Thoracic aorta (tissue), 2 donors: ENCODE measurements at places on chromosomes 5 and 9. TPM values are rescaled to one million over a fixed set of nuclear protein-coding genes. Genes with fewer than 3 reads are reported as not detected.

DNA sequence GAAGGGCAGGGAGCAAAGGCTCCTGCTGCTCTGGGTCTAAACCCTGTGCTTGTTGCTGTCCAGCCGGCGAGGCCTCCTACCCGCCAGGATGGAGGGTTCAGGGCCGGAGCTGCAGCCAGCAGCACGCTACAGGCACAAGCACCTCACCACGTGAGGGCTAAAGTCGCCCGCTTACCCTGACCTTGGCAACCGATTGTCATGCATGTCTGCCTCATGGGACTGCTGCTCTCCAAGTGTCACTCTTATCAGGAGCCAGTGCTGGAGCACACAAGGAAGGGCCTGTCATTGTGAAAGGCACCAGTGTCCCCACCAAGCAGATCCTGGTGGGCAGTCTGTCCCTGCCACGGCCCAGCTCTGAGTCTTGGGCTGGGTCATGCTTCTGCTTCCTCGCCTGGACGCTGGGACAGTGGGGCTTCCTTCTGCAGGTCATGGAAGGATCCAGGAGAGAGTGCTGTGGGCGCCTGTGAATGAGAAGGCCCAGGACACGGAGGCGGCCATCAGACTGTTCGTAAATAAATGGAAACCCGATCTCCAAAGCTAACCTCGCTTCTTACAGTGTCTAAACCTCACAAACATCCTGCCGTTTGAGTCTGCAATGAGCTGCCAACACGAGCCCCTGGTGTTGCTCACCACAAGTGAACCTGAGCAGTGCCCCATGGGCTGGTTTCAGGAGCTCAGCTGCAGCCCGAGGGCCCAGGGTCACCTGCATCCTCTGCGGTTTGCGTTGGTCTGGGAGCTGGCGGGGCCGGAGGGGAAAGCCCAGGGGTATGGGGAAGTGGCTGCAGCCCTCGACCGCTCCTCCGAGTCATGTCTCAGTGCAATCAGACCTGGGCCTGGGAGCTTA, 58.2 kb upstream of the RXRA start:
- no peaks in the 10 kb centered on the region for H3K4me1 ChIP-seq
- no peak overlapping the region for H3K4me3 ChIP-seq
- DNase-seq, result no peak
- H3K36me3 ChIP-seq, result no peaks in the 10 kb centered on the region
- H3K27ac ChIP-seq, result no peak overlapping the region

GALNT12 gene
- 6.8 TPM for total RNA-seq

CCL21 gene
- total RNA-seq, result 9.3 TPM

DNA sequence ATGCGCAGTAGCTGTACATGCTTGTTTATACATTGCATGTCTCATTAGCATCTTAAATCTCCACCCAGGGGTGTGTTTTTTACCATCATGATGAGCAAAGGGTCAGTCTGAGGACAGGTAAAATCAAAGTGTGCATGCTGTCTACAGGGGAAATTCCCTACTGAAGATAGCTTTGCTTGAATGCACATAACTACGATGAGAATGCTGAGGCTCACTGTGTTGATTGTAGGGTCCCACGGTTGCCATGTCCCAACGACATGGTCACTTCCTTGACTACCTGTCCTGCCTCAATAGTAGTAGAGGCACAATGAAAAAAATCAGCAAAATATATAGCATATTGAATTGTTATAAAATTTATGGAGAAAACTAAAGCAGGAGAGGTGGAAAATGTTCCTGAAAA, 95.6 kb upstream of the TUSC1 start:
- H3K27ac ChIP-seq, result no peak overlapping the region
- H3K4me3 ChIP-seq, result no peak overlapping the region
- DNase-seq, result no peak
- H3K27me3 ChIP-seq, result no peaks in the 10 kb centered on the region

GPR21 gene
- total RNA-seq, result 6.4 TPM

GRCh38 chr5:161602736-161603135, 56.2 kb upstream of the GABRB2 start:
- no peaks in the 10 kb centered on the region for H3K27me3 ChIP-seq
- H3K36me3 ChIP-seq, result no peaks in the 10 kb centered on the region
- H3K27ac ChIP-seq, result no peak overlapping the region

CDC20B gene
- not detected for total RNA-seq

DNA sequence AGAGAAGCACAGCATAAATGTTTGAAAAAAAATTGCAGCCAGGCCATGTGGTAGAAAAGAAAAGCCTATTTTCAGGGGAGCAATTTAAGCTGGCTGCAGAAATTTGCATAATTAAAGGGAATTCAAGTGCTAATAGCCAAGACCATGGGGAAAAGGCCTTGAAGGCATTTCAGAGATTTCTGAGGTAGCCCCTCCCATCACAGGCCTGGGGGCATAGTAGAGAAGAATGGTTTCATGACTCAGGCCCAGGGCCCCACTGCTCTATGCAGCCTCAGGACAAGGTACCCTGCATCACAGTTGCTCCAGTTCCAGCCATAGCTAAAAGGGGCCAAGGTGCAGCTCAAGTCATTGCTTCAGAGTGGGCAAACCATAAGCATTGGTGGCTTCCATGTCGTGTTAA, 1416.0 kb downstream of the EFNA5 start:
- no peaks in the 10 kb centered on the region for H3K4me1 ChIP-seq
- H3K4me3 ChIP-seq, result no peak overlapping the region

PCDHGC5 gene
- total RNA-seq, result 5.7 TPM

- H3K36me3 ChIP-seq, result no peaks in the 10 kb centered on the region
- H3K27me3 ChIP-seq, result no peaks in the 10 kb centered on the region
- H3K4me1 ChIP-seq, result no peaks in the 10 kb centered on the region
- H3K27ac ChIP-seq, result no peak overlapping the region
- H3K4me3 ChIP-seq, result no peak overlapping the region
These were observed 122.1 kb downstream of the YIPF5 start for GRCh38 chr5:144048259-144048856.

DNA sequence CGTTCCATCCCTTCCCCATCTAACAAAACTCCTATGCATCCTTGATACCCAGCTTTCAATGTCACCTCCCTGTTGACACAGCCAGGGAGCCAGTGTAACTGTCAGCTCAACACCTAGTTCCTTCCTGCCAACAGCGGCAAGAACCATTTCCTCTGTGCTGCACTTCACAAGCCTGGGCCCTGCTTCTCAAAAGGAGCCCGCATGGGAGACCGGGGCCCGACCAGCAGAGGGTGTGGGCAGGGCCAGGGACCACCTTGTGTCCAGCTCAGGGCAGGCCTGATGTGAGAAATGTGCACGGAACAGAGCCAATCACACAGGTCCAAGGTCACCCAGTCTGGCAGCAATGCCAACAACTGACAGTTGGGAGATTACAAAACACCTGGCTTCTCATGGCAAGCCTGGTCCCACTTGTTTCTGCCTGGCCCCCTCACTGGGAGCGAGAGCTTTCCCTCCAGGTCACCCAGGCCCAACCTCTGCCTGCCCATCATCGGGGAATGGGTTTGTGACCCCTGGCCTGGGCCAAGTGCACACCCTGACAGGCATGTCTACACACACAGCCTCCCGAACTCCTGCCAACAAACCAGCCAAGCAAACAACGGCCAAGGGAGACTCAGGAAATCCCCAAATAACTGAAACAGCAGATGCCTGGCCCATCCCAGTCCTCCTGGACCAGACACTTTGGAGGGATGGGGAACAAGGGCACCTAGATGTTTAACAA, 3.1 kb downstream of the RNF44 start:
- peak overlapping the region; percentile 13 for H3K4me3 ChIP-seq
- H3K27me3 ChIP-seq, result no peaks in the 10 kb centered on the region
- H3K27ac ChIP-seq, result no peak overlapping the region
- H3K4me1 ChIP-seq, result peaks cover 41% of the 10 kb centered on the region

DNA sequence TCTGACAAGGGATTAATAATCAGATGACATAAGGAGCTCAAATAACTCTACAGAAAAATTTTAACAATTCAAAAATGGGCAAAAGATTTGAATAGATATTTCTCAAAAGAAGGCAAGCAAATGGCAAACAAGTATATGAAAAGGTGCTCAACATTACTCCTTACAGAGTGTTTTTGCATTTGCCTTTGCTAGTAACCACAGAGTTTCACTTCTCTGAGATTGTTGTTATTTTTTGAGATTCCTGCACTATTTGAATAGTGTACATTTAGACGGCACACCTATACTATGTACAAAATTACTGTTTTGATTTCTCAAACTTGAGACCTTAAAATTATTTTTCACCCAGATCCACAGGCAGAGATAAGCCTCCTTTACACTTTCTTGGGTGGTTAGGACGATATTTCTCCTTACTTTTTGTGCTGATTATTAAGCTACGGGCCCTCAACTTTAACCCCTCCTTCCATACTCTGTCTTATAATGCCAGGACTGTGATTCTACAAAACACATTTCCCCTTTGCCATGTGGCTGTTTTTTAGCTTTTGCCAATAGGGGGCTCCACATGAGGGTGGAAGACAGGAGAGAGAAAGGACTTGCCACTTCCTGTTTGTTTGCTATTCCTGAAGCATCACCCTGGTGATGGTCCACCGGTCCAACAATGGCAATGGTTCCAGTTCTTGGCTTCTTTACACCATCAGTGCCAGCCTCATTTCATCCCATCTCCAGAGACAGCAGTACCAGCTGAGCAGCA, 65.0 kb upstream of the DAP start:
- no peaks in the 10 kb centered on the region for H3K27me3 ChIP-seq
- no peak overlapping the region for H3K4me3 ChIP-seq
- DNase-seq, result no peak
- no peaks in the 10 kb centered on the region for H3K36me3 ChIP-seq

ANKRD34B gene
- not detected for total RNA-seq

GRCh38 chr5:76091351-76091750, 8.2 kb downstream of the SV2C start:
- no peak for DNase-seq
- H3K4me3 ChIP-seq, result no peak overlapping the region
- H3K4me1 ChIP-seq, result no peaks in the 10 kb centered on the region

GRCh38 chr9:99385814-99386279, 163.8 kb downstream of the SEC61B start:
- H3K4me3 ChIP-seq, result no peak overlapping the region
- no peak for DNase-seq
- no peak overlapping the region for H3K27ac ChIP-seq
- H3K36me3 ChIP-seq, result no peaks in the 10 kb centered on the region

GRCh38 chr5:54738118-54738972, 220.8 kb downstream of the SNX18 start:
- no peak overlapping the region for H3K27ac ChIP-seq
- no peak for DNase-seq
- H3K4me3 ChIP-seq, result no peak overlapping the region
- no peaks in the 10 kb centered on the region for H3K36me3 ChIP-seq
- peaks cover 4% of the 10 kb centered on the region for H3K4me1 ChIP-seq

DNA sequence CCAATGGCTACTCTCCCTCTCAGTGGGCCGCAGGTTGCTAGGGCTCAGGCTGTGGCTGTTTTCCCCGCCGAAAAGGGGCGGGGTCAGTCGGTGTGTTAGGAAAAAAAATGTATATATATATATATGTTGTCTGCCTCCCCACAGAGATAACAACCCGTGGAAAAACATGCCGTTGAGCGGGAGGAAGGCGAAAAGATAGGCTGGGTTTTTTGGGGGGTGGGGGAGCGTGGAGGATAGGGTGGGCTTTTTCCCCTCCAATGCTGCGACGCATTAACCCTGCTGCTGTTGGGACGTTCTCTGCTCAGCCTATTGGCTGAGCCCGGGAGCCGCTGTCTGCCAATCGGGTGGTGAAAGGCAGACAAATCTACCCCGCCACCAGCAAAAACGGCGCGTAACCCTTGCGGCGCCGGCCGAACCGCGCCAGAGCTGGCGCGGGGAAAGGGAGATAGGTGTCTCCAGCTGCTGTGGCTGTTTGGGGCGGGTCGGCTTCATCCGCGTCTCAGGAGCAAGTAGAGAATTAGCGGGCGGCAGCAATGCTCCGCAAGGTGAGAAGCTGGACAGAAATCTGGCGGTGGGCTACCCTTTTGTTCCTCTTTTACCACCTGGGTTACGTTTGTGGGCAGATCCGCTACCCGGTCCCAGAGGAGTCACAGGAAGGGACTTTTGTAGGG, at the start of gene PCDHGC4:
Gene PCDHGC4 (plus strand): TSS at position 390 of the 671 bp plus-strand sequence. CDS start 144 bp downstream, at position 534.
- no peak within 1 kb of the TSS for H3K27ac ChIP-seq
- no peak for DNase-seq
- H3K27me3 ChIP-seq, result no peaks in the 10 kb centered on the region
- H3K36me3 ChIP-seq, result no peaks in the 10 kb centered on the region
- peaks cover 34% of the 10 kb centered on the region for H3K4me1 ChIP-seq

GRCh38 chr9:128702949-128703615, 779 bp downstream of the PKN3 start:
- no peaks in the 10 kb centered on the region for H3K4me1 ChIP-seq
- no peak overlapping the region for H3K27ac ChIP-seq
- H3K27me3 ChIP-seq, result no peaks in the 10 kb centered on the region
- DNase-seq, result no peak
- H3K36me3 ChIP-seq, result no peaks in the 10 kb centered on the region

DNA sequence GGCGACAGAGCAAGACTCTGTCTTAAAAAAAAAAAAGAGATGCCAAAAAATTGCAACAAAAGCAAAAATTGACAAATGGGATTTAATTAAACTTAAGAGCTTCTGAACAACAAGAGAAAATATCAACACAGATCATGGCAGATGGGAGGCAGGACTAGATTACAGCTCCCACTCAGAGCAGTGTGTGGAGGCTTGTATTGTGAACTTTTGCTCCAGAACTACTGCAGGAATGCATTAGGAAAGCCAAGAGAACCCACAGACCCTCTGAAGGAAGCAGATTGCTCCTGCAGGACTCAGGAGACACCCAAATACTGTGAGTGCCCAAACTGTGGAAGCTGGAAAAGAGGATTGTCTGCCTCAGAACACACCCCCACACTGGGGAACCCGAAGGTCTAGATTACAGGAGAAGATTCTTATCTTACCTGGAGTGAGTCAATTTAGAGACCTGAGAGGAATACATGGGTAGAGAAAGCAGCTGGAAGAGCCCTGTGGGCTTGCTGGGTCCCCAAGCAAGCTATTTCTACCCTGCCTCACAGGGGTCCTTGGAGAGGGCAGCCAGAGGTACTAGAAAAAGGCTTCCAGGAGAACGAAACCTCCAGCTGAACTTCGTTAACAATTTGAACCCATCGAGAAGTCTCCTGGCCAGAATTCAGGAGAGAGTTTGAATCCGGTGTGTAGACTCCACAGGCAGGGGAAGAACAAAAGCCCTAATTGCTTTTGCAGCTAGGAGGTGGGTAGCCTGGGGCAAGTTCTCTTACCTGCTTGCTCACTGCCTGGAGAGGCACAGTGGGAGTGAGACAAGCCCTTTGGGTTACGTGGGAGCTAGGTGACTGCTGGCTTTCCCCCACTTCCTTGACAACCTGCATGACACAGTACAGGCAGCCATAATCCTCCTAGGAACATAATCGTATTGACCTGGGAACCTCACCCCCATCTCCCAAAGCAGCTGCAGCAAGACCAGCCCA, 593.4 kb upstream of the RGMB start:
- H3K27ac ChIP-seq, result no peak overlapping the region
- H3K4me1 ChIP-seq, result no peaks in the 10 kb centered on the region
- DNase-seq, result no peak
- no peaks in the 10 kb centered on the region for H3K36me3 ChIP-seq
